Smooth muscle cell of the brain vasculature (primary cell): ENCODE measurements at places on chromosomes 7 and 10.

GRCh38 chr10:43123361-43124093, 14.7 kb upstream of the CSGALNACT2 start:
- no peak for DNase-seq

DNA sequence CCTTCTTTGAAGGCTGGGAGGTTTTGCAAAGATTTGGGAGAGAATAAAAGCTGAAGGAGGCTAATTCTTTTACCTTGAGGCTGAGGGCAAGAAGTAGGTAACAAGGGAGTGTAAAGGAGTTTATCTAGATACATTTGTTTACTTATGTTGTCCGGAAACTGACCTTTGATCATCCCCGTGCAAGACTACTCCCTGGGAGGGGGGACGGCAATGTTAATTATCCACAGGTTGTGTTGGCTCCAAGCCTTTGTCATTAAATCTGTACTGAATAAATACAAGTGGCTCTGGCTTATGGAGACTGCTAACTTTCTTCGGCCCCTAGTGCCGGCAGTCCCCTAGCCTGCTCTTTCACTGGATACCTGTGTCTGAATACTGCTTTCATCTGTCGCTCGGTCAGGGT, 1250.6 kb upstream of the LRRTM3 start:
- DNase-seq = no peak

GRCh38 chr10:122126763-122127659, 138.0 kb downstream of the TACC2 start:
- DNase-seq = no peak

GRCh38 chr10:120458432-120458831, 1.4 kb downstream of the PLPP4 start:
- no peak for DNase-seq

DNA sequence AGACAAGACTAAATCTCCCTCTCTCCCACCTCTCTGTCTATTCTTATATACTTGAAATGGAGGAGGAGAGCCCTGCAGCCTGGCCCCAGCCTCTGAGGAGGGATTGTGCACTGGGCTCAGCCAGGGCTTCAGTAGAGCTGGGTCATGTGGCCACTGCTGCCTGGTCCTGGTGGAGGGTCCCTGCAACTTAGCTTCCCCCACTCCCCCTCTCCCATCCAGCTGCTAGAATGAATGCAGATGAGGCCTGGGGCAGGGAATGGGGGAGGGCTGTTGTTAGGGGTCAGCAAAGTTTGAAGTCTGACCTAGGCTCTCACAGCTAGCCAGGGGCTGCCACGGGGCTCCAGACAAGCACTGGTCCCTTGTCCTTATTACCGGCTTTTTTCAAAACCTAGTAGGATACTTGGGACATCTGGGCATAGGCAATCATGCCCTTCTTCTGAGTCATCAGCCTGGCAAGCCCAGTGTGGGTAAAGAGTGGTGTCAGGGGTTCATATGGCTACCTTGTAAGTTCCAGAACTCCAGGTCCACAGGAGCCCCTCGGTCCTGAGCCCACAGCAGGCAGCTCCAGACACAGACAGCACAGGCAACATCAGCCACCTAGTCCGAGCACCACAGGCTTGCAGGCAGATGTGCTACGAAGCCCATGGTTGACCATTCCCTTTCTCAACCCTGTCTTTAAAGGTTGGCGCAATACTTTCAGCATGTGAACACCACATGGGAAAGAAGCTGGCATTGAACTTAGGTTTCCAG, 12.8 kb upstream of the CXCL12 start:
- DNase-seq = no peak

GRCh38 chr7:79060498-79060897, 393.0 kb downstream of the MAGI2 start:
- DNase-seq = no peak

GRCh38 chr7:135845415-135846075, 96.9 kb upstream of the FAM180A start:
- DNase-seq = no peak

DNA sequence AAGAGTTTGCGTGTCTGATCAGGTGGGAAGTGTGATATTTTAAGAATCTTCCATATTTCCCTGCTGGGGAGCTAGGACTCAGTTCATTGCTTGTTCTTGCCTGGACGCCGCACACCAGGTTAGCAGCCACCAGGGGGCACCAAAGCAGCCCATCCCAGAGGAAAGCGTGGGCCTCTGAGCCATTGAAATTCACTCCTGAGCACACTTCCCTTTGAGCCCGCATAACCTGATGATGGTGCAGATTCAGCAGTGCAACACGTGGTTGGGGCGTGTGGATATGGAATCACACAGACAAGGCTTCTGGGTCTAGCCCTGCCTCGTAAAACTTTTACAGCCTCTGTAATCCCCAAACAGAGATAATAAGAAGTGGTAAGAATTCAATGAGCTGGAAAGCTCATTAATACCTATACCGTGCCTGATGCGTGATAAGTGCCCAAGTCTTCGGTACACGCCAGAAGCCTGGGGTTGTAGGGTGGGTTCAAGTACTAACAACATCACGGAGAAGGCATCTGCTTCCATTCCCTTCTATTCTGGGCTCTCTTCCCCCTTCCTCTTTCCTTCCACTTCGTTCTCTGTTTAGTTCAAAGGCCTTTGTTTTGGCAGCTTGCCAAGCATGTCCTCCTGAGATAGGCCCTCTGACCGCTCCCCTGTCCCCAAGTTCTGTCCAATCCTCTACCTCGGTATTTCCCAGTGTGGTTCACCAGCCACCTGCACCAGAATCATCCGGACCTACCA, 130.1 kb upstream of the KMT2E start:
- DNase-seq = peak; percentile 46
